ENCODE measurements at places on chromosomes 4 and X. TPM values are rescaled to one million over a fixed set of nuclear protein-coding genes. Genes with fewer than 3 reads are reported as not detected.

Gene MGAT4D
- not detected for total RNA-seq

Gene DMRTC1B
- not detected for total RNA-seq

Gene TEX11
- total RNA-seq, result 0.10 TPM

Gene IBSP
- not detected for total RNA-seq

Gene SYNPO2
- 0.93 TPM for total RNA-seq

Gene TENM3
- total RNA-seq, result 0.54 TPM

Gene VSIG4
- 0.59 TPM for total RNA-seq

Gene BMP3
- not detected for total RNA-seq

Gene MAB21L2
- total RNA-seq, result not detected

Gene SAGE1
- not detected for total RNA-seq

Gene SH2D1A
- 0.15 TPM for total RNA-seq

Gene ATP2B3
- not detected for total RNA-seq

Gene ESX1
- not detected for total RNA-seq

Gene LUZP4
- total RNA-seq, result not detected

Gene HTN3
- not detected for total RNA-seq

Gene DRD5
- total RNA-seq, result not detected

Gene FGFR3
- 31.7 TPM for total RNA-seq

GRCh38 chr4:7871356-7871755 lies 68.3 kb downstream of the AFAP1 start:
- DNase-seq, result no peak

GRCh38 chr4:77074981-77075855 lies 571 bp downstream of the CCNI start:
- no peak for DNase-seq

GRCh38 chr4:80922941-80923340 lies 107.6 kb upstream of the BMP3 start:
- DNase-seq, result no peak

- DNase-seq, result no peak
Observed at GRCh38 chr4:159201168-159201567, 98.3 kb downstream of the RAPGEF2 start.

DNA sequence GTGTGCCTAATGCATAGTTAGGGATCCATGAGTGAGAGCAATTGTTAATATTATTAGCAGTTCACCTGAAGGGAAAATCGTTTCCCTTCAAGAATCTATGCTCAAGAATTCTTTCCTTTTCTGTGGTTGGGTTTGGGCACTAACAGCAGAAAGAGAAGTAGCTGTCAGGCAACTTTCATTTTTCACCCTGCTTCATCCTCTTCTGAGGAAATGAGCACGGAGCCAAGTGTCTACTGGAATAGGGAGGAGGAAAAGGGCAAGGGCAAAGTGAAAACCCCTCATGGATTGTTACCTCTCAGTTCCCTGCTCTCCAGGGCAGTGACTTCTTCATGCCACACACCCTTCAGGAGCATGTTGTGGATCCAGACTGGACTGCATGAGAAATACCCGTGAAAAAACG lies 2.6 kb upstream of the HPGDS start:
- no peak for DNase-seq

GRCh38 chr4:33073811-33074210 lies 2353.6 kb downstream of the PCDH7 start:
- no peak for DNase-seq

GRCh38 chrX:116281106-116281505 lies 110.6 kb downstream of the AGTR2 start:
- no peak for DNase-seq

DNA sequence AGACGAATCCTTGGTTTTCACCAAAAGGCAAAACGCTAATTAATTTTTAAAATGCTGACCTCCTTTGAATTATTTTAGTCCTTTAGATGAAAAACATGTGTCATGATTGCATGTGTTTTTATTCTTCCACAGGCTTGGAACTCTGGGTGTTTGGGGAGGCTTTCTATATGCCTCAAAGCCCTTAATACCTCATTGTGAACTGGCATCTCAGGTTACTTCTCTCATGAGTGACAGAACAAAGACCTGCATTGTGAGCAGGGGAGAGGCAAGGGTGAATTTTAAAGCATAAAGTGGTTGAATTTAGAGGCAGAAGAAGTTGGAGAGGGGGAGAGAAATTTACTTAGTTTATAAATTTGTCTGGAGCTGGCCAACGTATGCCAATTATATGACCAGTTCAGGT lies 119.5 kb downstream of the ARSF start:
- DNase-seq, result no peak

DNA sequence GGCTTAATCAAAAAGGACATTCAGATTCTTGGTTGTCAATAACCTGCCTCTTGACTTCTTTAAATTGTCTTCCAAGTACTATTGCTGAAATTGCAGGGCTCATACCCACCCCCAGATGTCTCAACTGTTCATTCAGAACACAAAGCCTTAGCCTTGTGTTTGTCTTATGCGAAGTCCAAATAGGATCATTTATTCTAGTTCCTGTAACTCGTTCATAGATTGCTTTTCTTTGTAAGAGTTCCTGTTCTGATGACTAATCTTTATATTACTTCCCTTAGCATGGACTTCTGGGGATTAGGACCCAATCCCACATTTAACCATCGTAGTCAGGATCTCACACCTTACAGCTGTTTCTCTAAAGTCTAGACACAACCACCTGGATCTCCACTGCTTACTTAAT lies 226.0 kb downstream of the VEGFC start:
- no peak for DNase-seq

- DNase-seq, result no peak
Observed at GRCh38 chrX:36898301-36898700, 109.9 kb upstream of the FAM47C start.

DNA sequence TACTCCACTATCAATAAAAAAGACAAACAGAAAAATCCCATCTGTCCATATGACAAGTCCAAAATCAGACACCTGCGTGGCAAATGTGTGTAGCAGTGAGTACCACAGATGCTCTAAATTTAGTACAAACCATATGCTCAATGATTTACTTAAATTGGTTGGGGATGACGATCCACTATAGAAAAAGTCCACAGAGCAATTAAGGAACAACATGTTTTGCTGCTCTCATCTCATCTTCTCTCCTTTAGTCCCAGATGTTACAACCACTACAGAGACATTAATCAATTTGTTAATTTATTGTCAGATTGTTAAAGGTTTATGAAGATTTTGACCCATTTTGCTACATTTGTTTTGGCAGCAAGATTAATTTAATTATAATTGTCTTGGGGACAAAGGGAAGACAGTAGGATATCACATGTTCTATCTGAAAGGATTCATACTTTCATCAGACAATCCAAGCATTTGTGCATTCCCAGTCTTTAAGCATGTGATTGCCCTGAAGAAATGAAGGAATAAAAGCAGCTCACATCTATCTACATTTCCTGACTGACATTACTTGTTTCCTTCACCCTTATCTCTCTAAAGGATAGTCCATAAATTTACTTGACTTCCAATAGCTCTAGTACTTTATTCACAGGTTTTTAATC lies 2268.1 kb downstream of the PCDH7 start:
- DNase-seq, result no peak

DNA sequence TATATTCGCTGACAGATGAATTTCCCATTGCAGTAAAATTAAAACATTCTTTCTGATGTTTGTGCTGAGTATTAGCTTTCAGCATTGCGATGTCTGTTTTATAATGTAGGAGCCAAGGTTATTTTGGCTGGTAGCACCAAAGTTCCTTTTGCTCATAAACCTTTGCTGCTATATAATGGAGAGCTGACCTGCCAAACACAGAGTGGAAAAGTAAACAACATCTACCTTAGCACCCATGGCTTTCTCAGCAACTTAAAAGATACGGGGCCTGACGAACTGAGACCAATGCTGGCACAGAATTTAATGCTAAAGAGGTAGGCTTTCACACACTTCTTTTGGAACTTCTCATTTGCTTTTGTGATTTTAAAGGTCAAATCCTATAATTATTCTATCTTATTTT lies 46.0 kb downstream of the WDR19 start:
- DNase-seq, result no peak

DNA sequence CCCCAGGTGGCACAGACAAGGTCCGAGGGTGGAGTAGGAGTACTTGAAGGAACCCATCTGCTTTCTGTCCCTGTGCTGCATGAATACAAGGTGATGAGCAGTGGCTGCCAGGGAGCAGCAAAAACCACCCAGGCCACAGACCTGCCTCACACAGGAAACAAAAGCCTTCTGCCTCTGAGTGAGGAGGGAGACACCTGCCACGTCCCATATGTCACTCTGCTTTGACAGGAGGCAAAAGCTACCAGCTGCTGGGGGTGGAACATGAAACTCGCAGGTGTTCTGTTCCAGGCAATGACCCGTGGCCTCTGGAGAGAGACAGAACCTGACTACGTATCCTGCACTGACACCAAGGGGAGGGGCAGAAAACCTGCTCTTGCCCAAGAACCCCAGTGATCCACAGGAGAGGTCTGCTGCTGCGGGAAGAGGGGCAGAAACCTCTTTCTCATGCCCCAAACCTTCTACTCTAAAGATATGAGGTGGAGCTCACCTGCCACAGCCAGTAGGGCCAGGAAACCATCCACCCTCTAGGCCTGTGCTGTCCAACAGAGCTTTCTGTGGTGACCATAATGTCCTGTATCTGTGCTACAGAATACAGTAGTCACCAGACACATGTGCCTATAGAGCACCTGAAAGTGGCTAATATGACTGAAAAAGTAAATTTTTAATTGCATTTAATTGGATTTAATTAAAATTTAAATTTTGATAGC lies 172.9 kb downstream of the PRDM5 start:
- no peak for DNase-seq

GRCh38 chr4:48698029-48698971 lies 81.8 kb downstream of the FRYL start:
- DNase-seq, result peak; percentile 44

GRCh38 chr4:41594432-41594831 lies 56.5 kb downstream of the LIMCH1 start:
- no peak for DNase-seq

GRCh38 chr4:10530137-10530786 lies 73.0 kb upstream of the ZNF518B start:
- no peak for DNase-seq

GRCh38 chr4:188841523-188841922 lies 702.3 kb downstream of the TRIML1 start:
- no peak for DNase-seq

DNA sequence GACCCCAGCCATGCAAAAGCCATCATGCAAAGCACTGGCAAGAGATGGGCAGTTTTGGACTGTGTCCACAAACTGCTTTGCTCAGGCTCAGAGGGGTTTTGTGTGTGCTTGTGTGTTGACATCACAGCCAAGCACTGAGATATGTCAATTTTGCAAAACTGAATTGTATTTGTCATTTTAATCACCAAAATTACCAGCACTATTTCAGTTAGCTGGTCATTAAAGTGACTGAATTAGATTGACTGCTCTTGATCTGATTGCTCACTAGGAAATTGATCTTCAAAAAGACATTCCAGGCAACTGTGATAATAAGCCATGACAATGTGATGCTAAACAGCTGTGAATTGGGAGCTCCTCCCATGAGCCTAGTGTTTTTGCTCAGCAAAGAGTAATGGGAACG lies 337.3 kb upstream of the GNPDA2 start:
- DNase-seq, result no peak

- DNase-seq, result no peak
Observed at GRCh38 chr4:42917296-42917695, 24.8 kb downstream of the GRXCR1 start.

DNA sequence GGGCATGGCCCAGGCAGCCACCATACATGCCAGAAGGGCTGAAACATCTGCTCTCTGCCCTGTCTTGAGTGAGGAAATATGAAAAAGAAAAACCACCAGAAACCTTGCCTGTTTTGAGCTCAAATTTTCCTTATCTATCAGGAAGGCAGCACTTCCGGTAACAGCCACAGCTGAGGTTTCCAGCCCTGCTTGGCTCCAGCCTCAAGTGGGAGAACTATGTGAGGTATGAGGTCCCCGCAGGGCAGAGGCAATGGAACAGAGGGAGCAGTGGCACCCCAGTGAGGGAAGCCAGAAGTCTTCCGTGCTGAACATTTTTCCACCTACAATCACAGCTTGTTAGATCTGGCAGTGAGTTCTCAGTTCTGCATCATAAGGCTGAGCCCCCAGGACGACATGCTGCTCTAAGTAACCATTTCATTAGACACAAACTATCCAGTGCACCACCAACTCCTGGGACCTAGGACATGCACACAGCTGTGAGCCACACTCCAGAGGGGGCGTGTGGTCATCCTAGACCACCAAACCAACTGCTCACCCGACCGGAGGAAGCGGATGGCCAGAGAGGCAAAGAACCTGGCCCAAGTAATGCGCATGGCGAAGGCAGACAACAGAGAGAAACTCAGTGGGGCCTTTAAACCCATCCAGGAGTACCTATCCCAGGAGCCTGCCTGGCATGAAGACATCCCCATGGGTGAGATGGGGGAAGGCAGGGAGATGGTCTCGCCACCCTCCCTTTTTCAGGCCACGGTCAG lies 22.6 kb downstream of the WDR1 start:
- DNase-seq, result no peak

Measured in HCT116 (cell line).